ENCODE measurements at places on chromosomes 2 and 18.

- DNase-seq: no peak
Measured at GRCh38 chr2:169105476-169105875, 36.1 kb downstream of the DHRS9 start.

GRCh38 chr2:227164763-227165291 lies 403 bp downstream of the COL4A3 start:
- DNase-seq: peak; percentile 33

DNA sequence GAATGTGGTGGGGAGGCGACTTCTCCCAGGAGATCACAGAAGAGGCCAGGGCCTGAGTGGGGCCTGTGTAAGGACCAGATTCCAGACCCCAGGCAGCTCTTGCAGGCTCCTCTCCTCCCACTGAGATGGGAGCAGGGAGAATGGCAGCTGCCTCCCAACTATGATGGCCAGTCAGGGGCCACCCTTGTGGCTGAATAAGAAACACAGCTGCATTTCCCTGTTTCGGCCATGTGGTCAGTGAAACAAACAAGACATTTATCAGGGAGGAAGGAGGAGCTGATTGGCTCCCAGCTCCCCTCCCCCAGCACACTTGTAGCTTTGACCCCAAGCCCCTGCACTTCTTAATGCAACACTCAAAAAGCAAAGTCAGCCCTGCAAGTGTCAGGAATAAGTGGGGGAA lies 143.5 kb downstream of the CELF4 start:
- DNase-seq: no peak

GRCh38 chr2:194166818-194167217 lies 1490.2 kb upstream of the SLC39A10 start:
- DNase-seq: no peak

GRCh38 chr2:6845903-6846302 lies 19.8 kb downstream of the CMPK2 start:
- DNase-seq: no peak

DNA sequence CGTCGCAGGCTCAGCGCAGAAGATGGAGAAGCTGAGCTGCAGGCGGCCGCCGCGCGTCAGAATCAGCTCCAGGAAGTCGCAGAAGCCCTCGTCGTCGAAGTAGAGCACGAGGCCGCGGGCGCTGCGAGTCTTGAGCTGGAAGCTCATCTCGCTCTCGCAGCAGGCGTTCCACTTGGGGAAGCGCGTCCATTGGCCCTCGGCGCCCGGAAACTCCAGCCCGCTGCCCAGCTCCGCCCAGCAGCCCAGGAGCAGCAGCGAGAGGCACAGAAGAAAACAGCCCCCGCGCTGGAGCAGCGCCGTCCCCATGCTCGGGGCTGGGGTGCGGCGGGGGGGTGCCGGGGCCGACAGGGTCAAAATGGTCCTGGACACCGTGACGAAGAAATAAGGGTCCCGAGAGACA lies 4.0 kb downstream of the NRXN1 start:
- no peak for DNase-seq

- DNase-seq: no peak
Measured at GRCh38 chr2:75012080-75012479, 53.6 kb downstream of the POLE4 start.
